ENCODE measurements at places on chromosomes 3 and 15.

- no peak for DNase-seq
Measured at GRCh38 chr3:108031895-108032294, 58.9 kb downstream of the CD47 start.

DNA sequence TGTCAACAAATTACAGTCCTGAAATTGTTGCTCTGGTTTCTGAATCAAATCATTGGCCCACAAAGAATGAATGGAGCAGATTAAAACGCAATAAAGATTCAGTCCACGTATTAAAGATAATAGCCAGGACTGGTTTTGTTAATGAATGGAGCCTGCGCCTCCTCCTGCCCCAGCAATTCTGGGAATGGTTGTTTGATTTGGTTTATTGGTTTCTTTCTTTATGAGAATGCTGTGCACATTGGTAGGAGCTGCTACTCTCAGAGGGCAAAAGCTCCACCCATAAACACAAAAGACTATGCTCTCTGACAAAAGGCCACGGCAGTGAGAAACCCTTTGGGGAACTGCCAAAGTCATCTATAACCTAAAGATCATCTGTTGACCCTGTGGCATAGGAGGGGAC lies 261.1 kb downstream of the ABHD5 start:
- DNase-seq: no peak

GRCh38 chr3:99925584-99926230 lies 108.0 kb downstream of the CMSS1 start:
- no peak for DNase-seq

DNA sequence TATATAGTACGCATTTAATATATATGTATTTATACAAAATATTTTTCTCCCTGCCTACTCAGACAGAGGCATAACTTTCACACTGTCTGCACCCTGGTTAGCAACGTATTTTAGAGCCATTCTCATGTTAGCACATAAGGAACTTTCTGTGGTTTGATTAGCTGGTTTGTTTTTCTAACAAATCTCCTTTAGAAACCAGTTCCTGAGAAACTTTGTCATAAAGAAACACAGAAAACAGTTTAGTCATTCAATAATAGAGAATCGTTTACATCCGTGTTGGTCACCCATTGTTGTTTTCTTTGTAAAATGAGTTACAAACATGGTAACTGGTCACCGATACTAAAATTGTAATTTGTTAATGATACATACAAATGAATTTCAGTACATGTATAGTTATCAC lies 5.9 kb upstream of the NGRN start:
- DNase-seq: no peak

GRCh38 chr3:177427540-177427939 lies 230.3 kb upstream of the TBL1XR1 start:
- DNase-seq: no peak

DNA sequence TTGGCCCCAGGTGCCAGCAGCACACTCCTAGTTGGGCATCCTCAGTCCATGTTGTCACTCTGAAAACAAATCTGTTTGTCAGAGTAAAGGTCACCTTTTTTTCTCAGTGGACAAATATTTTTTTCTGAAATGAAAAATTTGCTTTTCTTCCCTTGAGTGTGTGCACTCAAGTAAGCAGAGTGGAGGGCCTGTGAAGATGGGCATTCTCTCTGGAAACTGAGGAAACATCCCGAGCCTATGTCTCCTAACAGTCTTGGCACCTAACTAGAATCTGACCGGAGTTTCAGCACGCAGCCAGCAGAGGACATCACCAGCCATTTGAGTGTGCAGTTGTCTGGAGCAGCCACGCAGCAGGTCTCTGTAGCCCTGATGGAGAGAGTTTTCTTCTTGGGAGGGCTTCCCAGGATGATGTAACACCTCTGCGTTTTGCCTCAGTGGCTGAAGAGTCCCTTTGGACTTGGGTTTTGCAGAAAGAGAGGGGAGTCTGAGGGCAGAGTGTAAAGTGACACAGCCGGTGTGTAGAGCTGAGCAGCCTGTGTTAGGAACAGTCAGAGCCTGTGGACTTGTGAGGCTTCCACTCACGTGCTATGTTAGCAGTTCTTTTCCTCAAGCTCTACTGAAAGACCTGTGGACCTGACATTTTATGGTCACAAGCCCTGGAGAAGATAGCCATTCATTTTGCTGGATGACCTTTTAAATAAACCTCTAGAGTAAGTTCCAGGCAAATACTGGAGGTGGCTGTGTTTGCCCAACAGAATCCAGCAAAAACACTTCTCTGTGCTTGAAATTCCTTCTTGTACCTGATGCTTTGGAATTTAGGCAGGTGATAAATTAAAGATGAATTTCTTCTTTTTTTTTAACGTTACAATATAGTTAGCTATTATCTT lies 51.6 kb downstream of the ABHD2 start:
- no peak for DNase-seq

GRCh38 chr3:167151636-167152035 lies 228.5 kb downstream of the ZBBX start:
- no peak for DNase-seq

DNA sequence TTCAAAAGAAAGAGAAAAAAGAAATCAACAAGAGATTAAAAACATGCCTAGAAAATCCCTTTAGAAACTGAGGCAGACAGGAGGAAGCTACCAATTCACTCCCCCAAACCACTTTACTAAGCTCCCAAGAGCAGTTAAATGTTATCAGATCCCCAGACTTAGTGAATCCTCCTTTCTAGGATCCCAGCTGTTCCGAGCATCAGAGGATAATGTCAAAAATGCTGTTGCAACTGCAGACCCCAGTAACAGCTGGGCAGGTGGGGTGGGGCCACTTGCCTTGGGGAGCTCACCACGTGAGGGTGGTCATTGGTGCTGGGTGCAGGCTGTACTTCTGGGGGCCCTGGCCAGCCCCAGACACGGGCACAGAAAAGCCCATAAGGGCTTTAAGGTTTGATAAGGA lies 9.1 kb downstream of the POMGNT2 start:
- no peak for DNase-seq

DNA sequence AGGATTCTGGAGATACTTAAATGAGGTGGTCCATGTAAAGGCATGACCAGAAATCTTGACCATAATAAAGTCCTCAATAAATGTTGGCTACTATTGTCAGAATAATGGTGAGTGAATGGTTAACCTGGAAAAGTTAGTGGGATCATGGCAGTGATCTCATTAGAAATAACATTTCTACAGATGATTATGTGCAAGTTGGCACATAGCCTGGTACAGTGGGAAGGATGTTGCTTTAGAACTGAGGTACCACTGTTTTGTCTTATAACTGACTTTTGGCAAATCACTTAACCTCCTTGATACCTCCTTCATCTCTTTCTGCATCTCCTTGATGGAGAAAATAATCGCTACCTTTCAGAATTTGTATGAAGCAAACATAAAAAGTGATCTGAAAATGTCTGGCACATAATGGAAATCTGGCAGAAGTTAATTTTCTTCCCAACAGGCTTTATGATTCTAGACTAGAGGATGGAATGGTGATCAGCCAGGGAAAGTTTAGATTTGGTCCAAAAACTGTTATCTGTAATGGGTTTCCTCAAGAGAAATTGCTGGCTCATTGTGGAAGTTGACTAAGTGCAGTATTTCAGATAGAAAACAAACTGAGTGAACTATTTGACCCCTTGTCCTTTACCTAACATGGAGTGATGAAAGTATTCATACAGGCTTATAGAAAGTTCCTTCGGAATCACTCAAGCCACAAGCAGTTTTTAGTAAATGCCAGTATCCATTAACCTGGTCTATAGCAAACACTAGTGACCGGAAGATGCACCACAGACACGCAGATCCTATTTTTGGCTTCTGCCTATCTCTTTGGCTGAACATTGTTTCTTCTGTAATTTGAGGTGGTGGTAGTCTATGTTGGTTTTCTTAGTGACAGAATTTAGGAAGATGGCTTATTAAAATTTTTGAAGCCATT lies 449.6 kb upstream of the TGFBR2 start:
- DNase-seq: no peak

DNA sequence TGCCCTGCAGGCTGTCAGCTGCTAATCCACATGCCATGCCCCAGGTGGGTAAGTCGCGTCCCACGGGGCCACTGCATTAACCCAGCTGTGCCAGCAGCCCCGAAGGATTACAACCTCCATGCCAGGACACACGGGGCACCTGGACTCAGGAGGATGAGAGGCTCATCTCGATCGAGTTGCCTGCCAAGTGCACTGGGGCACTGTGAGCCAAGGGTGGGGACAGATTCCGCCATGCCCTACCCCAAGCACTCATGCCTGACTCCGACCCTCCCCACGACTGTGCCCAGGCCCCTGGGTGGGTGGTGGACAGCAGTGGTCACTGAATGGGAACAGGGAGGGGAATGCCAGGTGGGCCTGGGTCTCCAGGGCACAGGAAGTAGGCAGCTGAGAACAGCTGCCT lies 20.7 kb upstream of the SNRPA1 start:
- no peak for DNase-seq

DNA sequence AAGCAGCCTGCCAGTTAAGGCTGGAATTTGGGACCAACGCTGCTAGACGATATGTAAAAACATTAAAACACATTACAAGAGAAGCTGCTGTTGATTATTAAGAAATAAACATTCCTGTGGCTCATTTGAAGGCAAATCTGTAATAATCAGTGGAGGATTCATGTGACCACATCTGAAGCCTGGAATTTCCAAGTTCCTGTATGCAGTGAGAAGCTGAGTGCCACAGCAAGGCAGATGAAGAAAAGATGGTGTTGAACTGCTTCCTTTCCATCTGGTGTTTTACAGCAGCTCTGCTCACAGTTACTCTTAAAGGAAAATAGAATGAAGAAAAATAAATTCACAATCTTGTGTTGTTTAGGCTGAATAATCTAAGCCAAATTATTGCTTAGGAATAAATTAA lies 139.3 kb upstream of the ROBO2 start:
- DNase-seq: no peak

DNA sequence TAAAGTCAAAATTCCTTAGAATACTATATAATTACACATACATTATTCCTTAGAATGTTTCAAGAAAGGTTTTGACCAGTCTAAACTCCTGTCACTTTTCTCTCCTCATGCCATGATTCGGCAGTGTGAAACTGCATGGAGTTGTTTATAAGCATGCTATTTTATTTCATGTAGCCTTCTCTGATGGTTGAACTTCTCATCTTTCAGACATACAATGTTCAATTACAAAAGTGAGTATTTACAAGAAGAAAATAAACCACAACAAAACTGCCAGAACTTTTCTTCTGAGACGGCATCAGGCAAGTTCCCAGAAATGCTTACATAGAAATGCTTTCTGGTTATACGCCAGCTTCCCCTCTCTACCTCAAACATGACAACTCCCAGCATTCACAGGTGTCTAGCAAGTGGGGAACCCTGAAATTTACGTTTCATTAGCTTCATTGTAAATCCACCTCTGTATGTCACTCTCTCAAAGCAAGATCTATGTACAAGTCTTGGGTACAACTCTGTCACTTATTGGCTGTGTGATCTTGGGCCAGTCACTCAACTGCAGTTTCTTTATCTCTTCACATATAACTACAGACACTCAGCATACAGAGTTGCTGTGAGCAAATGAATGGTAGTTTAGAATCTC lies 42.7 kb downstream of the HDGFL3 start:
- DNase-seq: no peak

- no peak for DNase-seq
Measured at GRCh38 chr3:177658354-177658753, 461.1 kb upstream of the TBL1XR1 start.
